ENCODE measurements at places on chromosomes 2 and 18.

DNA sequence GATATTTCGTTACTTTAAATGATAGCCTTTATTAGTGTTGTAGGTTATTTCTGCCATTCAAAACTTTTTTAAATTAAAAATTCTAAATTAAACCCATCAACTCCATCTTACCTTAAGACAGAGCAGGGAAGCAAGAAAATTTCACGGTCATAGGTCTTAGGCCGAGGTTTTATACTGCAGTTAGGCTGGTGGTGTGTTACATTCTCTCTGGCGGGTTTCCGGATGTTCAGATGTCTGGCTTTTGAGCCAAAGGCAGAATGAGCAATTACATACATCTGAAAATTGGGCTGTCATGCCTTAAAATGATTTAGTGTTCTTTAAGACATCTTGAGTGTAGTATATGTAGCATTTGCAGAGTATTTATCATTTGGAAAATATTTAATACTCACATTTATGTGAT is 27.9 kb downstream of the GLS start:
- DNase-seq: no peak

- no peak for DNase-seq
These were observed 34.1 kb downstream of the LANCL1 start for GRCh38 chr2:210442457-210442856.

- no peak for DNase-seq
These were observed 354.6 kb downstream of the FSIP2 start for GRCh38 chr2:186093174-186093573.

DNA sequence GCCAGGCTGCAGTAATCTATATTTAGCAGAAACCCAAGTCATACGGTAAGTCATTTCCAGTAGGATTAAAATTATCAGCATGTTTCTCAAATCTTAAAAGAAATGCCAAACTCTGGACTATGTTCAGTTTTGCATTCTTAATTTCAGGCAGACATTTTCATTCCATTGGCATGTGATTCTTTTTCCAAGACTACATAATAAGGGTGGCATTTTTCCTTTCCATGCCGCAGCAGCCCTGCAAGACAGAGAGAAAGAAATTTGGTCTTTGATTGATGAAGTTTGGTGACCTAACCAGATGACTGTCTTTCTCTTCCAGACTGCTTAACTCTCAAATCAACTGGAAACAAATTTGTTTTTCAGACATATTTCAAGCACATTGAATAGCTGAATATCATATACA is 118.1 kb downstream of the FHOD3 start:
- DNase-seq: no peak

- no peak for DNase-seq
These were observed 5.9 kb downstream of the RNF103 start for GRCh38 chr2:86617738-86618137.

GRCh38 chr2:9739531-9739964 is 103.7 kb upstream of the TAF1B start:
- peak; percentile 50 for DNase-seq

DNA sequence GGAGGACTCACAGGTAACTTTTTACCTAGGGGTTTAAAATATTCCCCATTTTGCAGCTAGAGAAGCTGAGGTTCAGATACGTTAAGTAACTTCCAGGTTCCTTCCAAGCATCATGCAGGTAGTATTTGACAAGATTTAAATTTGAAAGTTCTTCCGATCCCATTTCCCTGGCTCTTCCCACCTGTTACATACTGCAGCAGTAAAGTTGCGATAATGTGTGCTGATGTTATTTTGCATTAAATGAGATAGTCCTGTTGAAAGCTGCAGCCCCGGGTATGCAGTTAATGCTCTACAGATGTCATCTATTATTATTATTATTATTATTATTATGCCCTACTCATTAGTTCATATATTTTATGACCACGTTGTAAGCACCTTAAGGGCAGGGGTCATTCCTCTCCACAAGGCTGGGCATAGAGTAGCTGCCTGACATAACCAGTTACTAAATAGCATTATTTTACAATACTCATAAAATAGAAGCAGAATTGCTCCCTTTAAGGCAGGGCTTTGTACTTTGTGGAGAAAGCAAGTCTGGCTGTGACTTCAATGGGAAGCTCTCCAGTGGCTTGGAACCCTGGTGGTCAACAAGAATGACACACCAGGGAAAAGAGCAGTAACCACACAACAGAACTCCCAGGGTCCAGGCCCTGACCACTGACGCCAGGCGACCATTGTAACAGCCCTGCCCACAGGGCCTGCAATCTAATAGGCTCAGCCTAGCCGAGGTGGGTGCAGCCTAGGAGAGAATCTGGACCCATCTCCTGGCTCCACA is 112.0 kb upstream of the STPG4 start:
- DNase-seq: no peak

- DNase-seq: no peak
These were observed 27.7 kb downstream of the METTL8 start for GRCh38 chr2:171406044-171406443.

DNA sequence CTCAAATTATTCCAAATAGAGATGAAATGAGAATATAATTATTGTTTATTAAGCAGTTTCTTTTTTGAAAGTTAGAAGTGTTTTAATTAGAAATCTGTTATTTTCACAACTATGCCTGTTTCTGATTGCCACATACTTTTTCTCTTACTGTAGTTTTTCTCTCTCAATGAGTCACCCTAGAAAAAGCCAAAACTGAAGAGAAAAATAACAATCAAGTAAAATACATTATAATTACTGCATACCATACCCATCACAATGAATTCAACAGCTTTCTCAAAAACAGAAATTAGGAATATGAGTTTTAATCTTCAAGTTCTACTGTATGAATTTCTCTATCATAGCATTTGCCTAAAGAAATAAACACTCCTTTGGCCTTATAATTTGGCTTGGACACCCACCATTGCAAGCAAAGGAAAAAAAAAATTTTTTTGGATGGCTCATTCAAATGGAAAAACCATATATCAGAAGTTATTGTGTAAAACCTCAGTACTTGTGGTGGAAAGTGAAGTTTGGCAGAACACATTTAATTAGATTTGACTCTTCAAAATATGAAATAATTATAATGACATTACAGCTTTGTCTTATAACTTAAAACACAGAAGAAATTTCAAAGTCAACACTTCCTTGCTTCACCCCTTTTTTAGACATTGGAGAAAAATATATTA is 138.5 kb downstream of the DYM start:
- DNase-seq: no peak

- DNase-seq: no peak
These were observed 37.0 kb downstream of the LIMS1 start for GRCh38 chr2:108571286-108571685.

- DNase-seq: no peak
These were observed 35.4 kb downstream of the TOGARAM2 start for GRCh38 chr2:29016504-29016903.

GRCh38 chr2:126730655-126731054 is 74.7 kb downstream of the GYPC start:
- DNase-seq: no peak

DNA sequence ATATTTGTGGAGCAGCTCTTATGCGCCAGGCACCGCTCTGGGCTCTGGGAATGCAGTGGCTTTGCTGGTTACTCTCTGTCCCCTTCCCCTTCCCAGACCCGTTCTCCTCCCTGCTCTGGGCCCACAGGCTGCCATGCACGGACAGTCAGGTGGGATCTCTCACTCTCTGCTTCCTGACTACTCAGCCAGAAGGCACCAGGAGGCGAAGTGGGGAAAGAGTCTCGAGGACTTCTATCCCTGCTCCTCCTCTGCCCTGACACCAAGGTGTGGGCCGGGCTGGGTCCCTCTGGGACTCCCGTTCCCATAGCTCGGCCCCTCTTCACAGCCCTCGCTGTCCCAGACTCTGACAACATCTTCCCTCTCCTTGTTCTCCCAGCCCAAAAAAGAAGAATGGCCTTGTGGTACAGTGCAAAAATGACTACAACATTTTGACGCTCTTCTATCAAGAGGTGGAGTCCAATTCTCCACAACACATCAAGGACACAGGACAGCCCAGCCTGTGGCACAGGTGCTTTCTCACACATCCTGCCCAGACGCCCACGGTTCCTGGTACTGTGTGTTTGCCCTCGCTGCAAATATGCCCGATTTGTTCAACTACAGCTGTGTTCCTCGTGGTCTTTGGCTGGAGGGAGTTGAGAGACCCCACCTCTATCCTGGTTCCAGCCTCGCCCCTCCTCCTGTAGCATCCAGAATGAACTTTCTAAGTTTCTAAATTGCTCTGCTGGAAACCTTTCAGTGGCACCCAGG is 14.0 kb upstream of the DUSP2 start:
- peak; percentile 56 for DNase-seq

DNA sequence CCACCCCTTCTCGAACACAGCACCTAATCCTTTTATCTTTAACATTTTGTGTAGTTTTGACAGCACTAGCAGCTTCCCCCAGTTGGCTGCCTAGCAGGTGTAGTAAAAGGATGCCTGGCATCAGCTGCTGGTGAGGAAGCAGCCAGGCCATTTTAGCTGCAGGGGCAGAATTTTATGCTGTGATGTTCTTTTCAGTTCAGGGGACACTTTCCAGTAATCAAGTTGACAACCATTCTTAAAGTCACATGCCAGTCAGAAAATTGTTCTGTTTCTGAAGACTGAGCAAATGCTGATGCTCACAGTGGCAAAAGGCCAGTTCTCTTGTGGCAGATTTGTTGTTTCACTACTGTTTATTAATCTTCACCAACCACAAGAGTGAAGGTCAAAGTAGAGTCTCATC is 570.8 kb downstream of the CCDC85A start:
- DNase-seq: no peak

DNA sequence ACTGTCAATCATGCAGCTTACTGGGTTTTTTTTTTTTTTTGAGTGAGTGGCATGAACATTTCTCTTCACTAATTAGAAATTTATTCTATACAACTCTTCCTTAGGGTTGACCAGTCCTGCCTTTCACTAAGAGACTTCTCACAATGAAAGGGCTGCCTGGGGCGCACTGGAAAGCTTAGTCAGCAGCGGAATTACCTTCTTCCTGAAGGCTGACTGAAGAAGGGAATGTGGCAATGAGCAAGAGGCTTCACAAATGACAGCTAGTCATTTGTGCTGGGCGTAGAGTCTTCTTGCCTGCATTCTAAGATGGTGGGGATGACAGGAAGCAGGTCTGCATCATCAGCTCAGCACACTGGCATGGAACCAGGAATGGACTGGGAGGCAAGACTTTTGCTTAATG is 15.6 kb upstream of the SCN3A start:
- DNase-seq: no peak

DNA sequence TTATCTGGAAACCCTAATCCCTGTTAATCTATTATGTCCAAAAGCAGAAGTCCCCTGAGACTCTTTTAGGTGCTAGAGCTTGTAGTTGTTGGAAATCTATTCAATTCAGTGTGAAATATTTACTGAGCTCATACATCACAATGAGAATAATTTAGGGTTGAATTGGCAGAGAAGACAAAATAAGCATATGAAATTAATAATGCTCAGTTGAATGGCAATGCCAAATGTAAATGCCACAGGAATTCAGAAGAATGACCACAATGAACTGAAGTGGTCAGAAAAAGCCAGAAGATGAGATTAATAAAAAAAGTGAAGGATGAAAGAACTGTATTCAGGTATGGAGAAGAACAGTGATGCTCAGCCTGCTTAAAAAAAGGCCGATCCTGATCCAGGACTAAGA is 8.0 kb upstream of the STAT4 start:
- DNase-seq: no peak

DNA sequence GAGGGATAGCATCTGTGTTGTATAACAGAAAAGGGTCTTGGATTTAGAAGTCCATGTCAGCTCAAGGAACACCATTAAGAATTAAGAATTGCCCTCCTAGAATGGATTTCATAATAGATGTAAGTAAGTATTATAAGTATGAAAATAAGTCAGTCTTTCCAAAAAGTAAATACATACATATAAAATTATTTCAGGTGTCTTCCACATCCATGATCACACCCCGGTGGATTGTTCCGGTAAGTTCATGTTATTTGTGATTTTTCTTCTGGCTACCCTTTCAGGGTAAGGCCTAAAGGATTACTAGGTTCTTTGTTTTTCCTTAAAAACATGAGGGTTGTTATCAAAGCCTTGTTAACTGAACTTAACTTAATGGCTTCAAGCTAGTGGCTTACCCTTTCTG is 55.9 kb downstream of the TMEM185B start:
- no peak for DNase-seq

- DNase-seq: peak; percentile 14
These were observed 3.4 kb downstream of the LPIN1 start for GRCh38 chr2:11749646-11750349.

DNA sequence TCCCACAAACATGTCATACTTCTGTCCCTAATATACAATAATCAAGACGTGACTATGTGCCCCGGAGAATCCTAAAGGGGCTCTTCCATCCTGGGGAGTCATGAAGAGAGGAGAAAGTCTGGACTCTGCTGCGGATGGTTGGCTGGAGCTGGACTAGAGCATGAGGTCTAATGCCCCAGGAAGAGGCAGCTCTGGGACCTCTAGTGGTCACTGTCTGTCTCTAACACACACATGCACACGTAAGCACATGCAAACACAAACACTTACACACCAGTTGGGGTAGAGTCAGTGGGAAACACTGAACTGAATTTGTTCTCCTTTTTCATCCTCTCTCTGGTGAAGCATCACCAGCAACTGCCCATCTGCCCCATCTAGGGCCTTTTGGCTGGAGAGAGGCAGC is 271.6 kb downstream of the TDRD15 start:
- DNase-seq: no peak

- no peak for DNase-seq
These were observed 610.5 kb upstream of the LRRTM4 start for GRCh38 chr2:78132391-78133370.

GRCh38 chr2:62163106-62163831 is 32.6 kb upstream of the B3GNT2 start:
- DNase-seq: no peak

GRCh38 chr2:155026651-155027174 is 328.2 kb downstream of the KCNJ3 start:
- no peak for DNase-seq

DNA sequence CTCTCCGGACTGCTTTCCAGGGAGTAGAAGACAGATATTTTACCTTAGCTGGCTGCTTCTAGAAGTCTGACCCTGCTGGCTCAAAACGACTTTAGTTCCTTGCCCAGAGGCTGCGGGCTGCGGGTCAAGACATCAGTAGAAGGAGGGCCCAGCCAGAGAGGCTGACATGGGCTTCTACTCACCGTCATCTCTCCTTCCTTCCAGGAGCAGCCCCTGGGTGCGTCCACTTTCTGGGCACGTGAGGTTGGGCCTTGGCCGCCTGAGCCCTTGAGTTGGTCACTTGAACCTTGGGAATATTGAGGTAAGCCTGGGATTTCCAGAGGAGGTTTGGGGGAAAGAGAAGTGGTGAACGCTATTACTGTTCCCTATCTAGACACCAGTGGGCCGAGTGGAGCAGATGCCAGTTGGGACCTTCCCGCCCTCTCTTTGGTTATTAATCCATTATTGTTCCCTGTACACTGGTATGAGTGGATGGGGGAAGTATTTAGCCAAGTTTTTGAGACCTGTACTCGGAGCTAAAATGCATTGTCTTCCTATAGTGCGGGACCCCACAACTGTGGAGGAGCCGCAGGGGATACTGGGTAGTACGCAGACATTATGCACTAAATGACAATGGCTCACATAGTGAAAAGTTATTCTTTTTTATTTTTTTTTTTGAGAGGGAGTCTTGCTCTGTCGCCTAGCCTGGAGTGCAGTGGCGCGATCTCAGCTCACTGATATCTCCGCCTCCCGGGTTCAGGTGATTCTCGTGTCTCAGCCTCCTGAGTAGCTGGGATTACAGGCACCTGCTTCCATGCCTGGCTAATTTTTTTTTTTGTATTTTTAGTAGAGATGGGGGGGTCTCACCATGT is 26.3 kb upstream of the CASP8 start:
- peak; percentile 23 for DNase-seq

GRCh38 chr18:32919799-32920198 is 147.0 kb upstream of the KLHL14 start:
- no peak for DNase-seq

Measured in activated naive CD4-positive, alpha-beta T cell treated with Interleukin-2 at 50 U/mL for 16 hours (primary cell).